ENCODE measurements at places on chromosomes 6 and 20.

DNA sequence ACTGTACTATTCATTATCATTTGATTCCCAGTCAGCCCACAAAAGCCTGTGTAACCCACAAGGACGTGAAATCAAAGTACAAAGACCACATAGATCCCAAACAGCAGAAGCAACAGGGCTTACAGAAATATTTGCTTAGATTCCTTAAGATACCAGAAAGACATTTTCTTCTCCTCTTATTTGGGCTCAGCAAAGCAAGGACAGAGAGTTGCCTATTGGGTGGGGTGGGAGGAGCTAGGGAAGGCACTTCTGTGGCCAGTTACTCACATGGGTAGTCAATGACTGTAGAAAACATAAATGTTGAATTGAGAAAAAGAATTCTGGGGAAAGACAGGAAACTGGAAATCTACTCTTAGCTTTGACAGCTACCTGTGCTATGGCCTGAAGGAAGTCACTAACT is 19.8 kb downstream of the PDE7B start:
- no peak for DNase-seq

DNA sequence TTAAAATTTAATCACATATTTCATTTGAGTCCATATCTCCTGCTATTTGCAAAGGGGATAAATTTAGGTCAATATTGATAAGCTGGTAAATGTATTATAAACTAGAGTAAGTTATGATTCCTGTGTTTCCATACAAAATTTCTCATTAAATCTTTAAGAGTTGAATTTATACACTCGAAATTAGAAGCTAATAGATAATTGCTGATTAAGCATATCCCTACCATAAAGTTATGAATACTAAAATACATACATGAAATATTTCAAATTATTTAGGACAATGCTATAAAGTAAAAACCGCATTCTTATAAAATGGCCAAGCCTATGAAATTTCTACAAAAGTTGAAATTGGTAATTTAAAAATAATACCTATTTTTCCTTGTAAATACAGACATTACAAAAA is 71.5 kb downstream of the FAM184A start:
- DNase-seq: no peak

- no peak for DNase-seq
Measured at GRCh38 chr20:64149809-64150560, 14.3 kb upstream of the MYT1 start.

DNA sequence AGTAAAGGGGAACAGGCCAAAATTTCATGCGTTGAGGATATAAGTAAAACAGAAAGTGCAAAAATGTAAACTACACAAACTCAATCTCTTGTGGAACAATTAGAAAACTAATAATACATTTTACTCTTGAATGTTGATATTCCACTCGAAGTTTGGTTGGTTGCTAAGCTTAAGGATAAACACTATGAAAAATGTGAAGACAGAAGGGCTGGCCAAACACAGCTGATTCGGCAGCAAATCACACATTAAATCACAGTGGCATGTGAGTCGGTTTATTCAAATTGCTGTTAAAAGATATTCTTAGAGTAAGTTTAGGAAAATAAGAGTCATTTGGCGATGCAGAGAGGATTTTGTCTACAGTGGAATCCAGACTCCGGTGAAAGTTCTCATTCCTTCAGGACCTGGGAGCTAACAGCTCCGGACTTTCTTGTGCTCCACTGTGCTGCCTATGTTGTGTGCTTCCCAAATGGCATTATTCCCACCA is 1.4 kb upstream of the EPM2A start:
- DNase-seq: no peak

- no peak for DNase-seq
Measured at GRCh38 chr6:52087498-52087999, at the start of gene PKHD1. PKHD1 (minus strand) TSS chr6:52087613; CDS start chr6:52084933, 2,680 bp downstream.

- no peak for DNase-seq
Measured at GRCh38 chr6:34143884-34144580, 1.9 kb downstream of the GRM4 start.

DNA sequence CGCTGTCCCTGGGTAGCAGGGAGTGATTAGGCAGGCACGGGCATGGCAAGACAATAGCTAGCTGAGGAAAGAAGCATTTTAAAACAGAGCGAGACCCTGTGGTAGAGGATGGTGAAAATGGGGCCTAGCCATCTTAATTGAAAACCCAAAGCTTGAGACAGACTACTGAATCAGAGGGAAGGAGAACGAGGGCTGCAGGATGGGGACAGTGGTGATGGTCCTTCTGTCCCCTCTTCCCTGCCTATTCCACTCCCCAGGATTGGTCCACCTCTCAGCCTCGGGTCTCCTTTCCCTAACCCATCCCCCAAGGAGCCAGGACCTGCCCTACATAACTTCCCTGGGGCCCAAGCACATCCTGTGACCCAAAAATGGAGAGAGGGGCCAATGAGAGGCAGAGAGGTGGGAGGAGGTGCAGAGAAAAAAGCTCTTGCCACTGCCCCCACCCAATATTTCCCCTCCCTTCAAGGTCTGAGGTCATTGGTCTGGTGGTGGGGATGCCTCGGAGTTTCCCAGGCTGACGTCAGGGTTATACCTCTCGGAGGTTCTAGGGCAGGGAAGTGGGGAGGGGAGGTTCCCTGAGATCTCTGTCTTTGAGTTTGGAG is 884 bp upstream of the CUTA start:
- DNase-seq: no peak

DNA sequence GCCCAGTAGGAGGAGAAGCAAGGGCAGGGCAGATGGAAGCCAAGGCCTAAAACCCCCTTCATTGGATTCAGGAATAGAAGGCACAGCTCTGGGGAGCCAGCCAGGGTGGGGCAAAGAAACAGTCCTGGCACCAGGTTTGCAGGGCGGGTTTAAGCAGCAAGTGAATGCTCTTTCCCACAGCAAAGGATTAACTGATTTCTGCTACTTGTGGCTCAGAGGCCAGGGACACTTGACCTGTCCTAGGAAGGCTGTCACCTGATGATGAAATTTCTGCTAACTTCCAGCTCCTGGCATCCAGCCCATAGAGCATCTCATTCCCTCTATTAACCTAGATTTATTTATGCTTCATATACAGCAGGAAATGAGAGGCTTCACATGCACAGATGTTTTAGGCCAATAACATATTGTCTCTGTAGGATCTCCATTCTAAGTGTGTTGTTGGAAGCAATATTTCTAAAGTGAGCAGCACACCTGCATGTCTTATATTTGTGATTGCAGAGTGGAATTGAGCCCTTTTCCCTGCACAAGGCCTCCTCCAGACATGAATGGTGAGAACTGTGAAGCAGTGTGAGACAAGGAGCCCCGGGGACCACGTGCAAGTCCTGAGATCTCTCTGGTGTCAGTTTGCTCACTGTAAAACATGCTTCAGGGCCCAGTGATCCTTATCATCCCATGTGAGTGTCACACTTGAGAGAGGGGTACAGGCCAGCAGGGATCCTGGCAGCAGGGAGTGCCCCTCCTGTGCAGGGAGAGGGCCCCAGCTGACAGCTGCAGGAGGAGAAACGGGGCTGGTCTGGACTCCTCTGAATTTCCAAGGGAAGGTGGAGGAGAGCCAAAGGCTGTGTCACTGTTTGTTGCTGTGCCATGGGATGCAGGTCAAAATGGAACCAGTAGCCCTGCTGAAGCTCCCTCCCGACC is 41.1 kb upstream of the CST5 start:
- DNase-seq: no peak

- no peak for DNase-seq
Measured at GRCh38 chr6:11701573-11701972, 77.0 kb downstream of the ADTRP start.

GRCh38 chr6:139482287-139482686 is 107.8 kb upstream of the CITED2 start:
- no peak for DNase-seq

DNA sequence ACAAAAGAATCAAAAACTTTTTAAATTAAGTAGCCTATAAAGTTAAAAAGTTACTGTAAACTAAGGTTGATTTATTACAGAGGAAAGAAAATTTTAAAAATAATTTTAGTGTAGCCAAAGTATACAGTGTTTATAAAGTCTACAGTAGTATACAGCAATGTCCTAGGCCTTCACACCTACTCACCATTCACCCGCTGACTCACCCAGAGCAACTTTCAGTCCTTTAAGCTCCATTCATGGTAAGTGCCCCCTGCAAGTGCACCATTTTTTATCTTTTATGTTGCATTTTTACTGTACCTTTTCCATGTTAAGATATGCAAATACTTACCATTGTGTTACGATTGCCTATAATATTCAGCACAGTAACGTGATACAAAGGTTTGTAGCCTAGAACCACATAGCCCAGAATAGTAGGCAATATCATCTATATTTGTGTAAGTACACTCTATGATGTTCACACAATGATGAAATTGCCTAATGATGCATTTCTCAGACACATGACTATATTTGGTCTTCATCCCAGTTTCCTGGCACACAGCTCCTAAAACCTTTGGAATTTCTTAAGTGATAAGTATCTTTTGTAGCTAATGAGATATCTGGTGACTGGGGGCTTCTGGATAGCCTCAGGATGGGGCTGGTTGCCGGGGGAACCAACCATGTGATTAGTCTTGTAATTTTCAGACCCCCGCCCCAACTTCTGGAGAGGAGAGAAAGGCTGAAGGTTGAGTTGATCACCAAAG is 111.0 kb downstream of the MRPL14 start:
- no peak for DNase-seq

- no peak for DNase-seq
Measured at GRCh38 chr20:20000211-20000968, 16.8 kb upstream of the NAA20 start.

DNA sequence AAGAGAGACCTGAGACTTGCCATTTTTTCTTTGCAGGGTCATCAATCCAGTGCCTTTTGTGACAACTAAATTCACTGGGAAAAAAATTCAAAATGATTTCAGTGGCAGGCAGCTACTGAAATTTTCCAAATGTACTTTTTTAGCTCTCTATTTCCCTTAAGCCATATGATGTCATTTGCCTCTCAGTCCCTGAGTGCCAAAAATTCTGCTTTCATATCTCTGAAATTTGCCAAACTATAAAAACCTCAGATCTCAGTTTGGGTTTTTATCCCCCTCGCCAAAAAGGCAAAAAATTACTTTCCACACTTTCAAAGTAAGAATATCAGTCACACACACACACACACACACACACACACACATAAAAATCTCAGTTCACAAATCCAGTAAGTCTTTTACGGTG is 651.3 kb upstream of the ARID1B start:
- no peak for DNase-seq

DNA sequence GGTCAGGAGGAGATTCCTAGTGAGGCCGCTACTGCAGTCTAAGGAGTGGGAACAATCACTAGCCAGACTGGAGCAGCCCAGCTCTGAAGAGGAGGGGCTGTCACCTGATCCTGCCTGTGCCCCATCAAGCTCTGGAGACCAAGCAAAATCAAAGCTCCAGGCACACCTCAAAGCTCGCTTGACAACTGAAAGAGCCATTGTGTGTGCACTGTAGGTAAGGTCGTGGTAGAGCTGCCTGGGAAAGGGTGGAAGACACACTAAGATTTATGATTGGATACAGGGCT is 58.2 kb downstream of the CSE1L start:
- DNase-seq: no peak

DNA sequence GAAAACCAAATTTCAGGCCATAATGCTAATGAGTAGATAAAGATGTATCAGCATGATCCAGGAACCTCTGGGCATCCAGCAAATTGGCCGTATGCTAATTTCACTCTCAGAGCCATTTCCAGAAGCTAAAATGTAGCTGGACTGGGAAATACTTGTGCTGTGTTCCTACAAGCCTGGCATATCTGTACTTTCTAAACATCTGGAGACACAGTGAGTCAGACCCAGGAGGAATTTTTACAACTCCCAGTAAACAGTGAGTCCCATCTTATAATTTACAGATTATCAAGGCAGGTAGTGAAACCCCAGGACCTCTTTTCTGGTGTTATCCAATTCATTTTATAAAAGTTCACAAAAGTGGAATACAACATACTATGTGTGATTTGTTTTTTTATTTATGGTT is 683.0 kb upstream of the ADGRB3 start:
- DNase-seq: no peak

DNA sequence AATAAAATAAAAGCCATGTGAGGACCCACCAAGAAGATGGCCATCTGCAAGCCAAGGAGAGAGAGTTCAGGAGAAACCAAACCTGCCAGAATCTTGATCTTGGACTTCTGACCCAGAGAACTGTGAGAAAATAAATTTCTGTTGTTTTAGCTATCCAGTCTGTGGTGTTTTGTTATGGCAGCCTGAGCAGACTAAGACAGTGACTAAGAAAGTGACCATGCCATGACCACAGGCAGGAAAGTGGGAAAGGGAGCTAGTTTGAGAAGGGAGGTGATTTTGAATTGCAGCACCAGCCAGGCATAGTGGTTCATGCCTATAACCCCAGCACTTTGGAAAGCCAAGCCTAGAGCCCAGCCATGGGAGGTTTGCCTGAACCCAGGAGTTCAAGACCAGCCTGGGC is 21.9 kb upstream of the C6orf62 start:
- no peak for DNase-seq

- DNase-seq: no peak
Measured at GRCh38 chr6:7939864-7940228, 29.3 kb upstream of the TXNDC5 start.

- DNase-seq: no peak
Measured at GRCh38 chr20:58554541-58554940, 39.3 kb upstream of the APCDD1L start.

- DNase-seq: no peak
Measured at GRCh38 chr20:63308218-63308911, 15.4 kb downstream of the COL20A1 start.

GRCh38 chr6:9841886-9842725 is 572.8 kb downstream of the TFAP2A start:
- DNase-seq: no peak

DNA sequence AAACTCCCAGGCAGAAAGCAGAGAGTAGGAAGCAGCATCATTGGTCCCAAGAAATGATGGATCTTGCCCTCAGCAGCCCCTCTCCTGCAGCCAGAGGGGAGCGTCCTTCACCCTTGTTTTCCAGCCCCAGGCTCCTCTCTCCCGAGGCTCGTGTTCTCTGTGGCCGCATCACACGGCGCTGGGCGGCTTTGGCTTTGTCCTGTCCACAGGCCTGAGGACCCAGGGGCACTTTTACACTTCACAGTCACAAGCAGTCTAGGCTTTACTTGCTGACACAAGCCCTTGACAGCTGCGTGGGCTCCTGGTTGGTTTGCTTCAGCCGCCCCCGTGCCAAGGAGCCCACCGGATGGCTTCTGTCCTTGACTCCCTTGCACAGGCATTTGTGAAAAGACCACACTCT is 175.4 kb upstream of the THBS2 start:
- DNase-seq: no peak
